ENCODE measurements at places on chromosomes 16 and 17.

GRCh38 chr17:50359998-50360461, 13.0 kb downstream of the MRPL27 start:
- no peak for DNase-seq

DNA sequence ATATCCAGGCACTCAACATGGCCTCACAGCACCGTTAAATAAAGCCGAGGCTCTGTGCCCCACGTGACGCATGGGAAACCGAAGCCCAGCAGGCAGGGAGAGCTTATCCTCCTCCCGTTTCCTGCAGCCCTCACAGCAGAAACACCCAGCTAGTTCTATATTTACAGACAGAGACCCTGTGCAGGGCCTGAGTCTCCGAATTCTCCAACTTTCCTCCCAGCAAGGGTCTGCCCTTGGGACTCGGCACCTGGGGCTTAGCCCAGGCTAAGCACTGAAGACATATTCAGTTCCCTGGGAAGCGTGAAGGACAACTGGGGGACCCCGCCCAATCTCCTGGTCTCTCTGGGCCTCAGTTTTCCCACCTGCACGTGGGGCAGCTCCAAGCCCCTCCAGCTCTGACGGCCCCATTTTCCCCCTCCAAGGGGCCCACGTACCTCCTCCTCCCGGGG, 29.2 kb downstream of the TRPV3 start:
- no peak for DNase-seq

DNA sequence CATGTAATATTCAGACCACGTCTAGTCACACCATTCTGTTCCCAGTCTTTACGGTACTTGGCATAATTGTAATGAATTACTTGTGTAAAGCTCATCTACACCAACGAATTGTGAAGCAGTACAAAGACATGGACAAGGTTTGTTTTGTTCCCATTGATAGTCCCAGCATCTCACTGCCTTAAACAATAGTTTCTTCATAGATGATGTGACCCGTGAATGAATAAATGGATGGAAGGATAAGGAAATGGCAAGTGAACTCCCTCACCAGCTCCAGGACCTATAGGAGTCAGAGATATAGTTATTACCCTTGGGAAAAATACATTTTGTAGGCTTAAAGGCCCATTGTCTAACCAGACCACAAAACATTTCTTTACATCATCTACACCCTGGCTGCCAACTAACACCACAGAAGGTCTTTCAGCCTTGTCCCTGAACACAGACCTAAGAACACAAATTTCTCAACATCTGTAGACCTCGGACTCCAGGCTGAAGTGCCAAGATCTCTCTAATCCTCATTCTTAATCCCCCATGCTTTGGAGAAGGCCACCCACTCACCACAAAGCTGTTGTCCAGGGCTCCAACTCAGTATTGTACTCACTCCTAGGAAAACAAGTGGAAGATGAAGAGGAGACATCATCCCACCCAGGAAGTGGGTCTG, 38.2 kb downstream of the MAF start:
- DNase-seq: no peak

DNA sequence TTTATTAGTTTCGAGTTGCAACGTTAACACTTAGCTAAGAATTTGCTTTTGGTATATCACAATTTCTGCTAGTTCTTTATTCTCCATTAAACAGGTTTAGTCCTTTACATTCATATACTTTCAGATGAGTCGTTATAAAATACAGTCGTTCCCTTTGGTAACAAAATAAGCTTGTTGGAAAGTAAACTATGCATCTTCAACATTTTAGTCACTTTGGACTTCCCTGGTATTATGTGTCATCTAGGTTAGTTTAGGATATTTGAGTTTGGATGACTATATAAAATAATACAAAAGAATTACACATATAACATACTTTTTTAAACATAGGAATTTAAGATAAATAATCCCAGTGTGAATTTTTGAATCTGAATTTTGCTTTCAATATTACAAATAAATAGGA, 351.5 kb downstream of the BCAS3 start:
- no peak for DNase-seq

- DNase-seq: no peak
Observed at GRCh38 chr17:78103311-78103710, 25.2 kb downstream of the TMC6 start.

- no peak for DNase-seq
Observed at GRCh38 chr17:17420561-17421269, 56.1 kb upstream of the MED9 start.

DNA sequence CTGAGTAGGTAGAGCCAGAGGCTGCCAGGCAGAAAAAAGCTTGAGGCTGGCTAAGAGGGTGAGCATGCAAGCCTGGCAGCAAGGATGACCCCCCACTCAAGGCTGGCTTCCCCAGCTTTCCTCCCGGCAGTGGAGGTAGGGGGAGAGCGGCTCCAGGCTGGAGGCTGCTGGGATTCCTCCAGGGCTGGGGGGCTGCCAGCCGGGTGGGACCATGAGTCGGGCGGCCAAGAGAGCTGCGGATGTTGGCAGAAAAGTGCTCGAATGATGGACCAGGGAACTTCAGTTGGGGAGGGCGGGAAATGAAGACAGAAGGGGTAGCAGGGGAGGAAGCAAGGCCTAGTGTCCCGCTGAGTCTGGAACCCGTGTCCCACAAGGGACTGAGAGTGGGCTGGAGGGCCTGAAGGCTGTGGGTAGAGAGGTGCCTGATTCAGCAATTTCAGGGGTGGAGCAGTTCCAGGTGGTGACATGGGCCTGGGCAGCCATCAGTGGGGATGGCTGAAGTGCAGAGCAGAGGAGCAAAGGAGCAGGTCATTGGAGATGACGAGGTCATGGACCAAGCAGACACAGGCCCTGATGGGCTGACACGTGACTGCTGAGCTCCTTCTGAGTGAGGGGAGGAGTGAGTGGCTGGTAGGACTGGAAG, 20.3 kb downstream of the HSD11B2 start:
- no peak for DNase-seq

- no peak for DNase-seq
Observed at GRCh38 chr16:68636818-68637217, 8.3 kb upstream of the CDH3 start.

GRCh38 chr17:61157246-61157886, 242.3 kb upstream of the TBX2 start:
- no peak for DNase-seq

DNA sequence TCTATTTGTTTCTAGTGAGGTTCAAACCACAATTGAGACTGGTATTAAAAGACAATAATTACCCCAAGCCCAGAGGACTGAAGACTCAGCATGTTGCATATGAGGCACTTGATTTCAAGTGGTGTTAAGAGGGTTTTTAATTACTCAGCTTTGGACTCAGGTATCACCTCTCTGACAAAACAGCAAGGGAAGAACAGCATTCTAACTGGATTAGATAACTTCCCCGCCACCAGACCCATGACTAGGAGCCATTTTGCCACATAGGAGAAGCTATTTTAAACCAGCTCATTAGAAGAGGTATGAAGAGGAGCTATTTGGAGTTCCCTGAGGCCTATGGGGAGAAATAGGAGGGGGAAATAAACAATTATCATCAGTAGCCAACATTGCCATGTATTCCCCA, 226.1 kb upstream of the TOX3 start:
- DNase-seq: no peak

GRCh38 chr16:68086336-68086841, 1.2 kb downstream of the NFATC3 start:
- DNase-seq: peak; percentile 59

DNA sequence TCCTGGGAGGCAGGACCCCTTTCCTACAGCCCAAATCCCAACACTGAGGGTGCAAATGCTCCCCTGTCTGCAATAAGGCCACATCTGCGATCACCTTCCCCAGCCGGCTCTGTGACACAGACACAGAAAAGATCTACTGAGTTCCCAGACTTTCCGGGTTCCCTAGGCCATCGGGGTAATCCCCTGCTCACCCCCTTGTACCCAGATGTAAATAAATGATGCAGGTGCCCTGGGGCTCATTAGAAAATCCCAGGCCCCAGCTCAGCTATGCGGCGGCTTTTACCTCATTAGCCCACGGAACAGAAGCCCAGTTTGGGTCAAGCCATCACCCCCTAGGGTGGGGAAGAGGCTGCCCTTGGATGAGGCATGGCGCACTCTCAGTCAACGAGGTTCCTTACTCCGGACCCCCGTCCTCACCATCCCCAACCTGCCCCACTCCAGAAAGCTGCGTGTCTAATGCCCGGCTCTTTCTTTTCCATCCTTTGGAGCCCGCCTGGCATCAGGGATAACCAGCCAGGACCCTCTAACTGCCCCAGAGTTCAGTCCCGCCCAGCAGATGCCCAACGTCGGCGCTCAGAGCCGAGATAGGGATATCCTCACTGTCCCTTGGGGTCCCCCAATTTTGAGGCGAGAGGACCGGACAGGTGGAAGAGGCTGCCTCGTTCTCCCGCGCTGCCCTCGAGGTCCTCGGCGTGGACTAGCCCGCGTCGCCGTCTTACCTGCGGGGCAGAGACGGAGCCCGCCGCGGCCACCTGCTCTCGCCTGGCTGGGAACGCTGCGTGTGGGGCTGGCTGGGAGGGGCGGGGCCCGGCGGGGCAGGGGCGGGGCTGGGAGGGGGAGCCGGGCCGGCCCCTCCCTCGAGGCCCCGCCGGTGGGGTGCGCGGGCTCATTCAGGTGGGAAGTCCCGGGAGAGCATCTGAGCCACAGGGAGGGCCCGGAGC, at the start of gene ZNF385C:
TSS of gene ZNF385C (minus strand) at position 783 of the 941 bp plus-strand sequence. CDS start 35,417 bp downstream, outside the sequence.
- no peak for DNase-seq

GRCh38 chr16:12245088-12245920, 268.8 kb downstream of the SNX29 start:
- peak; percentile 88 for DNase-seq

DNA sequence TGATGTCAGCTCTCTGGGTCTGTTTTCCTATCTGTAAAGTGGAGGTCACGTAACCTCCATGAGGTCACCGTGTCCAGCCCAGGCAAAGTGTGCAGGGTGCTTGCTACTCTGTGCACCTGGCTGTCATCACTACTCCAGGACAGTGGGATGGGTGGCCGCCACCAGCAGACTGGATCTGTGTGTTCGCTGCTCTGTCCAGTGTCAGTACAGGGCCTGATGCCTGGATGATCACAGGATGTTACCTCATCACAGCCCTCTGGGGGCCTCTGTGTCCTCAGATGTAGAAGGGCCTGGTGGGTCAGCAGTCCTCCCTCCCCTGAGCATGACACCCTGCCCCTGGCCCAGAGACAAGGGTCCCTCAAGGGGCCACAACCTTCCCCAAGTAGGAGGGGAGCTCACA, 80.0 kb downstream of the KCNJ18 start:
- no peak for DNase-seq

GRCh38 chr16:10076037-10076436, 106.2 kb downstream of the GRIN2A start:
- no peak for DNase-seq

DNA sequence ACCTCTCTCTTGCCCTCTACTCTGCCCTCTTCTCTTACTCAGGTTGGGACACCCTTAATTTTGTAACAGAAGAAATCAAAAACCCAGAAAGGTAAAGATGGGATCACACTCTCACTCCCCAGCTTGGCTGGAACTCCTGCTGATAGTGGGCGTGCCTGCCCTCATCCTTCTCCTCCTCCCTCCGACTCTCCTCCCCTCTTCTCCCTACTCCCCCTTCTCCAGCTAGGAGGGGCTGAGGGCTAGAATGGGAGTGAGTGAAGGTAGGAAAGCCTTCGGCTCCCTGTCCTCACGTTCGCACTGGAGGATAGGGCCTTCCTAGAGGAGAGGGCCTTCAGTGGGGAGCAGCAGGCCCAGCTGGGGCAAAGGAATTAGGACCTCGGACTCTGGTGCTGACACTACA, 20.3 kb downstream of the SLC7A6OS start:
- DNase-seq: no peak

- no peak for DNase-seq
Observed at GRCh38 chr16:61569028-61569427, 467.2 kb downstream of the CDH8 start.

- no peak for DNase-seq
Observed at GRCh38 chr17:3666516-3666915, 1.9 kb downstream of the TAX1BP3 start.

DNA sequence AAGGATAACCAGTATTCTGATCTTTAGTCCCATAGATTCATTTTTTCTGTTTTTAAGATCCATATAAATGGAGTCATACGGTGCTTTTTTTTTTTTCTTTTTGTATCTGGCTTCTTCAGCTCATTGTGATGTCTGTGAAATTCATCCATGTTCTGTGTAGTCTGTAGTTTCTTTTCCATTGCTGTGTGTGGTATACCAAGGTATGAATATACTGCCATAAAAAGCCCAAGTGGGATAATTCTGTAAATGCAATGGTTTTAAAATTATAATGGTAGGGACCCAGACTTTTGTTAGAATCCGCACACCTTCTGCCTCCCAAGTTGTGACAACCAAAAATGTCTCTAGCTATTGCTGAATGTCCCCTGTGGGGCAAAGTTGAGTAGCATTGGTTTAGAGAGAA, 7.6 kb downstream of the NUP93 start:
- DNase-seq: no peak

- DNase-seq: no peak
Observed at GRCh38 chr16:57640185-57640584, 11.8 kb downstream of the ADGRG1 start.

DNA sequence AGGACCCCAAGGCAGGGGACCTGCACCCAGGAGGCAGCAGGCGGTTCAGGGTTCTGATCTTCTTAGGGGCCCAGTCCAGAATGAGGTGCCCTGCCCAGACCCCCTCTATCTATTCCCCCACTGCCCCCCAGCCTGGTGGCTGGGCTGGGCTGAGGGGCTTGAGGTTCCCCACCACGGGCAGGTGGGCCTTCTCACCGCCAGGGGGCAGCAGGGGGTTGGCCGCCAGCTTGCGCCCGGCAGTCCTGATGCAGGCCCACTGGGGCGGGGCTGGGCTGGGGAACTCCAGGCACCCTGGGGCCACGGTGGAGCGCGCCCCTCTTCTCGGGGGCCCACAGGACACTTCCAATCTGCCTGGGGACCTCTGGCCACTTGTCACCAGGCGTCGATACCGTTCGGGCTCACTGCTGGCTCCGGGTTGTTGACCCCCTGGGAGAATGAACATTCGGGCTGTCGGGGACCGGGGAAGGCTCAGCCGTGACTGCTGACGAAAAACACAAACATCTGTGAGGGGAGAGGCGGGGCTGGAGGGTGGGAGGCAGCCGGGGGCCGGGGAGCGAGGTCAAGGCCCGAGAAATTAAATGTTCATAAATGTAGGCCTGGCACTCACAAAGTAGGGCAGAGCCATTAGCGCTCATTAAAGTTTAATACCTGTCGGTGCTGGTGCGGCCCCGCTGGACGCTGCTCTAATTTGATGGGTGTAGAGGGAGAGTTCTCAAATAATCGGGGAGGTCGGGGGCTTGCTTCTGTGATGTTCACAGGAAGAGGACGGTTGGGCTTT, 219.3 kb upstream of the GSE1 start:
- DNase-seq: no peak

DNA sequence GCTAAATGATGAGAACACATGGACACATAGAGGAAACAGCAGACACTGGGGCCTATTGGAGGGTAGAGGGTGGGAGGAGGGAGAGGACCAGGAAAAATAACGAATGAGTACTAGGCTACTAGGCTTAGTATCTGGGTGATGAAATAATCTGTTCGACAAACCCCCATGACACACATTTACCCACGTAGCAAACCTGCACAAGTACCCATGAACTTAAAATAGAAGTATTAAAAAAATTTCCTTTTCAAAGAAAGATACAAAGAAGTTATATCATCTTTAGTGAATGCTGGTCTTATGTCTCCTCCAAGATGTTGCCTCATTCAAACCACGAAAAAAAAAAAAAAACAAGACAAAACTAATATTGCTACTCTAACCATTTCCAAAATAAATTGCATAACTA, 31.7 kb downstream of the MBTD1 start:
- DNase-seq: no peak

GRCh38 chr17:70773258-70773657, 603.9 kb downstream of the KCNJ2 start:
- DNase-seq: no peak
